Smooth muscle cell of the pulmonary artery (primary cell): ENCODE measurements at places on chromosomes 5 and 9. TPM values are rescaled to one million over a fixed set of nuclear protein-coding genes. Genes with fewer than 3 reads are reported as not detected.

AMACR gene
- 6.6 and 7.1 TPM in 2 replicates for total RNA-seq

PDZD2 gene
- total RNA-seq, result 0.10 and 0.46 TPM in 2 replicates

TEX48 gene
- total RNA-seq, result not detected in 2 replicates

SPRY4 gene
- total RNA-seq, result 13.2 and 14.6 TPM in 2 replicates

GDNF gene
- 0.13 and 0.69 TPM in 2 replicates for total RNA-seq

HMGCS1 gene
- 44.2 and 61.5 TPM in 2 replicates for total RNA-seq

FAM53C gene
- 26.6 and 28.0 TPM in 2 replicates for total RNA-seq

DHX29 gene
- 32.1 and 38.8 TPM in 2 replicates for total RNA-seq

GABBR2 gene
- total RNA-seq, result 0.46 TPM in 1 of 2 replicates, not detected in the other

GPR21 gene
- 2.2 and 3.1 TPM in 2 replicates for total RNA-seq

ACTL7B gene
- 0.07 TPM in 1 of 2 replicates, not detected in the other for total RNA-seq

HTR1A gene
- total RNA-seq, result not detected in 2 replicates

SPINK6 gene
- not detected in 2 replicates for total RNA-seq

SPATA31D4 gene
- not detected in 2 replicates for total RNA-seq

NRG2 gene
- 0.98 and 1.6 TPM in 2 replicates for total RNA-seq

NRARP gene
- 0.13 and 0.20 TPM in 2 replicates for total RNA-seq

PDCD1LG2 gene
- 9.1 and 22.8 TPM in 2 replicates for total RNA-seq

OTP gene
- total RNA-seq, result not detected in 2 replicates

TMEM252 gene
- total RNA-seq, result not detected in 2 replicates

PCDHGC4 gene
- 3.5 and 4.2 TPM in 2 replicates for total RNA-seq
